Brain pericyte (primary cell): ENCODE measurements at places on chromosomes 16 and 17.

DNA sequence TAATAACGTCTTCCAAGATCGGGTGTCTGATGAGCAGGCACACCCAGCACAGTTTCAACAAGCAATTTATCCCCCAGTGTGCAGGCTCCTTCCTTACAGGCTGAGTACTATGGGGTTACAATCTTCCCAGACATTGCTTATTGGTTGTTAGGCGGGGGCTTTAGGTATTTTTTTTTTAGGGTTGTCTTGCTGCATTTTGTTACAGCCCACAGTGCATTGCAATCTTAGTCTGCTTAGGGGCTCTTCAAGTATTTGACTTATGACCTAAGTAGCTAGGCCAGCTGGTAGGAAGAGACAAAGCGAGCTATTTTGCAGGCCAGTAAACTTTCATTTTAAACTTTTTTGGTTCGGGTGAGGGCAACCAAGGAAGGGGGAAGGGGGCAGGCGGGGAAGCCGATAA, 5.8 kb downstream of the PLD6 start:
- DNase-seq = no peak

DNA sequence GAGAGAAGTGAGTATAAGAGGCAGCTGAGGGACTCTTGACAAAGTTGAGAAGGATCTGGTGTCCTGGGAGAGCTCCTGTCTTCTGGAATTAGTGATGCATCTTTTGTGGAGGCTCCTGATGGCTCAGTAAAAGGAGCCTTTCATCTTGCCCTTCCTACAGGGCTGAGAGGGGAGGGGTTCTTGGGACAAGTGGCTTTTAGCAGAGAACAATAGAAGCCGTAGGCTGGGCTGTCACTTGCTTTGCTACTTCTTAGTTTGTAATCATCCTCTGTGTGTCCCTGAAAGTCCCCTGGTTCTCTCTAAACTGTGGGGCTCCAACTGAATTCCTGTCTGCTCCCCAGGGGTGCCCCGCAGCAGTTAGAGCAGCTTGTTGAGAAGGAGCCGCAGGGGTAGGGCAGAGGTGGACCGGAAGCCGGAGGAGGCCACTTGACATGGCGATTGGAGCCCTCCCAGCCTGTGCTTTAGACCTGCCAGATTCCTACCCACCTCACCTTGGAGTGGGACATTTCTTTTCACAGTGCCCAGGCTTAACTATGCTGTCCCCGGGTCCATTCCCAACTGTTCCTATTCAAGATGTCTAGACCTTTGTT, 85.1 kb downstream of the PRKCA start:
- DNase-seq = no peak

GRCh38 chr16:87172632-87173031, 144.6 kb downstream of the C16orf95 start:
- no peak for DNase-seq

- no peak for DNase-seq
Measured at GRCh38 chr17:82228842-82229697, at the start of gene SLC16A3. Gene SLC16A3, plus strand, starts transcription at chr17:82229042. Its CDS starts 6,967 bp downstream, at chr17:82236009.

- DNase-seq = no peak
Measured at GRCh38 chr17:7393613-7394451, 493 bp downstream of the PLSCR3 start.

DNA sequence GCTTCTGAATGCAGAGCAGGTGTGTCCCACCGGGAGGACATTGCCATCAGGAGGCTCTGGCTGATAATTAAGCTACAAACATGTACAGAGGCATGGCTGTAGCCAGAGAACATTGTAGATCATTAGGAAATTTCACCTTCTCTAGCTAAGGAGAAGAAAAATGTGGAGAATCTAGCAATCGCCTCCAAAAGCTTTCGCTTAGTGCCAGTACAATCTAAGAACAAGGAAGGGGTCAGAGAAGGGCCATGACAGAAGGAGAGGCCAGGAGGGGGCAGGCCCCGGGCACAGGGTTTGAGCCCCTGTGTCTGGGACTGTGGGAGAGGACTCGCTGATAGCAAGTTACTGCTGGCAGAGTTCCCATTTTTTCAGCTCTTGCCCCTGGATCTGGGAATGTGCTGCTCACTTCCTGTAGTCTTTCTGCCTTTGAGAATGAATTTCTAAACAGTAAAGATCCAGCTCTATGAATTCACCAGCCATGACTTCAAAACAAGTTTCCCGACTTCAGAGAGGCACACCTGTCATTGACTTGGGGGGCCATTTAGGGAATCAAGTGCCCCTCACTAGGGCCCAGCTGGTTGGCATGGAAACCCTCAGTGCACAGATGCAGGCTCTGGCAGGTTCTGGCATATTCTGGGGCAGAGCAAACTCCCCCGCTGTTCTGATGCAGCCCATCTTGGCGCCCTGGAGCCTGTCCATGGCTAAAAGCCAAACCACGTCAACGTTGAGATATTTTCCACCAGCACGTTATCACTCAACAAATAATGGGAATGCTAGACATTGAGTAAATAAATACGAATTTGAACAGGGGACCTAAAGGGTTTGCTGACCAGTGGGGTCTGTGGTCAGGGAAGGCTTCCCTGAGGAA, 59.5 kb upstream of the CACNG4 start:
- peak; percentile 71 for DNase-seq

GRCh38 chr16:19410435-19411171, 7.1 kb upstream of the TMC5 start:
- DNase-seq = no peak

GRCh38 chr16:46712911-46713310, 23.5 kb downstream of the ORC6 start:
- no peak for DNase-seq

- no peak for DNase-seq
Measured at GRCh38 chr17:73179878-73180277, 13.0 kb upstream of the COG1 start.

GRCh38 chr16:46785076-46785845, 37.1 kb upstream of the MYLK3 start:
- no peak for DNase-seq

GRCh38 chr17:76078860-76079534, at the start of gene ZACN:
Gene ZACN, plus strand, starts transcription at chr17:76079182. Its CDS starts 83 bp downstream, at chr17:76079265.
- no peak for DNase-seq

DNA sequence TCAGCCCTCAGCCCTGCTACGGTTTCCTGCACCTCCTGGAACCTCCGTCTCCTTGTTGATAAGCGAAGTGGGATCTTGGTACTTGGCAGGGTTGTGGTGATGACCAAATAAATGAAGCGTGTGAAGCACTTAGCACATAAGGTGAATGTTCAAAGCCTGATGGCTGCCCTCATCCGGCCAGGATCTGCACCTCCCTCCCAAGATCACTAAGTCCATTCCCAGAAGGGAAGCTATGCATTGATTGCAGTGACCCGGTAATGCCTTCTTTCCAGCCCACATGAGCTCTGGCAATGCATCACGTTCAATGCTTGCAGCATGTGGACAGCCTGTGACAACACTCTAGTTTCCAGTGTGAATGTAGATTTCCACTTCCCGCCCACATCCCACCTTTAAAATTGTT, 24.9 kb upstream of the RHOT1 start:
- no peak for DNase-seq

GRCh38 chr16:69094501-69094900, 11.0 kb upstream of the HAS3 start:
- no peak for DNase-seq

DNA sequence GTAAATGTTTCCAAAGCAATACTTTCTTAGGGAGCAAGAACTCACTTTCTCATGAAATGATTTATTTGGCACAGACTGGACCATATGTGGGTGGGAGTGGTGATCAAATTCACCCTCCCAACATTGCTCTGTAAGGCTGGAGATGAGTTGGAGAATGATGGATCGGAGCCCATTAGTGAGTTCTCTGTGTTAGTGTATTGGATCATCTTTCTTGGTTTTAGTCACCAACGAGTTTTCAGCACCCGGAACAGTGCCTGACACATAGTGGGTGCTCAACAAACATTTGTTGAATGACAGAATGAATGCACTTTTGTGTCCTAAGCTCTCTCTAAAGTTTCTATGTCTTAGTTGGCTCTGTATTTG, 104.5 kb upstream of the FAM20A start:
- no peak for DNase-seq

- no peak for DNase-seq
Measured at GRCh38 chr17:49730785-49731434, 23.1 kb upstream of the SLC35B1 start.

DNA sequence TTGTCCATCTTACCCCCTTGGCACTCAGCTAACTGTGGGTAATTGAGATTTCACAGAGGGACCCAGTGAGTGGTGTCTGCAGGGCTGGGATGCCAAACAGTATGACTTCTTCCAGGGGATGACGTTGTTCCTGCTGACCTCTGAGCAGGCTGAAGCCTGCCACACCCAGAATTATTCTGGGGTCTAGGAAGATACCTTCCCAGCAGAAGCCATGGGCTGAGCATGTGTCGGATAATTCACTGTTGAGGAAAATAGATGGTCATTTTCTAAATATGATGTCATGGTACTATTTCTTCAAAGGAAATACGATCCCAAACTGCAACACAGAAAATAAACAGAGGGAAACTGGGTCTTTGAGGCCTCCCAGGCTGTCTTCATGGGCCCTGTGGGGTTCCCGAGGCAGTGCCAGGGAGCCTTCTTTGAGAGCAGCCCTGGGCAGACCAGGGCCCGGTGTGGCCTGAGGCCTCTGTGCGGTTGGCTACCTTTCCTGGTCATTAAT, 17.4 kb downstream of the WNT9B start:
- no peak for DNase-seq

- DNase-seq = peak; percentile 92
Measured at GRCh38 chr16:14013571-14014283, 57.4 kb upstream of the MRTFB start.

DNA sequence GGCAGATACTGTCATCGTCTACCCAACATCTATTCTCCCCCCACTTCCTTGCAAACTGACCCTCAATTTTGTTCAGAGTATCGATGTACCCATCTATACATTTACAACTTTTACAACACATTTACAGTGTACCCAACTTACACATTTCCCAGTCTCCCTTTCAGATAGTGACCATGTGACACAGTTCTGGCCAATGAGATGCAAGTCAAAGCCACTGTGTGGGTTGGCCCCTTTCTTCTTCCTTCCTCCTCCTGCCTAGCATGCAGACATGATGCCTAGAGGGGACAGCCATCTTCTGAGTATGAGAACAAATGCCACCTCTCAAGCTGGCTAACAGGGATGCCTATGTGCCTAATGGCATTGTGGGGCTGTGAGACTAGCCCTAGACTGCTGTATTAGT, 11.3 kb upstream of the NFAT5 start:
- DNase-seq = no peak

GRCh38 chr16:88466175-88466862, 13.2 kb downstream of the ZFPM1 start:
- no peak for DNase-seq

- DNase-seq = no peak
Measured at GRCh38 chr17:49715717-49716279, 8.0 kb upstream of the SLC35B1 start.

DNA sequence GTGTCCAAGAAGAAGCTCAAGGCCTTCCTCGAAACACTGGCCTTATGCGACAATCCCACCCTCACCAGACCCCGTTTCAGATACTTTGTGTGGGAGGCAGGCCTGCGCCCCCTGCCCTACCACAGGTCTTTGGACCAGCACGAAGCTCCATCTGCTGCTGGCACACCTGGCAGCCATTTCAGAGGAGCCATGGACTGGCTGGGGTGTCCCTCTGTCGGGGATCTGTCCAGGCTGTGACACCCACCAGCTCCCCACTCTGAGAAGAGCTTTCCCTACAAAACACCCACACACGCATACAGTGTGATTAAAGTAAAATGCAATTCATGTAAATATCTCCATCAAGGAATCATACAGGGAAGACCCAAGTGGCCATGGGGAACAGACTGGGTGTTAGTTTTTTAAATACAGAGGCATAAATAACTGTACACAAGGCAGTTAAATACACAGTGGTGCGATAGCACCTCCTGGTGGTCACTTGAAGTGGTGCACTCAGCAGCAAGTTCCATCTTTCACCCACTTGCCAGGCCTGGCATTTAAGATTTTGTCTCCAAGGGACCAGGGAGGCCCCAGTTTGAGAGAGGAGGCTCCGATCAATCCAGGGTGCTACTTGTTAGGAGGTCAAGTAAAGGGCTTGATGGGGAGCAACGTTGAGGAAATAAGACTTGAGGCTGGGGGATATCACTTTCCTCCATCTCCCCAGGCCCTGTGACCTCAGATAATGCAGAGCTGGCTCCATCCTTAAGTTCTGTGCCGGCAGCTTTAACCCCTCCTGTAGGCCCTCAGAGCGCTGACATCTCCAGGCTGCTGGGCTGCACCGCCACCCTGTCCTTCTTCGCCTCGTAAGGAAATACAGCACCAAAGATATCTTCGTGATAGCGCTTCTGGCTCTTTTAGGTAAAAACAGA, 43.6 kb downstream of the NOS2 start:
- DNase-seq = no peak

- DNase-seq = no peak
Measured at GRCh38 chr17:78999056-78999768, 10.4 kb downstream of the CANT1 start.

GRCh38 chr17:35141681-35142466, at the start of gene NLE1:
Gene NLE1, minus strand, starts transcription at chr17:35142303. Its CDS starts 28 bp downstream, at chr17:35142275.
- DNase-seq = peak; percentile 27

- no peak for DNase-seq
Measured at GRCh38 chr16:81905277-81905676, 106.0 kb downstream of the SDR42E1 start.

GRCh38 chr17:46792071-46792470, 26.4 kb downstream of the WNT3 start:
- no peak for DNase-seq

GRCh38 chr16:69286941-69287713, 24.0 kb upstream of the VPS4A start:
- no peak for DNase-seq

DNA sequence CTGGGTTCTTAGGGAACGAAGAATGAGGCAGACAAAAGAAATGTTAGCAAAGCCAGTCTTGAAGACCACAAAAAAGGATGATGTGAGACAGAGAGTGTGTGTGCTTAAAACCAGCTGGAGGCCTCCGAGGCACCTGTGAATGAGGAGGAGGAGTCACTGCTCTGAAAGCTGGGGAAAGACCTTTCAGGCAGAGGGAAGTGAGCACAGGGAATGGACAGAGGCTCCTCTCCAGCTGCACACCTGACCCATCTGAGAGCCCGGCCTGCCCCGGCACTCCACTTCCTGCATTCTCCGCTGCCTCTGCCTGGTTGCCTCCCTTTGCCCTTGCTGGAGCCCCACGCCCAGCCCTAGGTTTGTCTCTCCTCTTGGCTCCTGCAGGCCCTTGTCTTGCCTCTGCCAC, 55.2 kb upstream of the SREBF1 start:
- DNase-seq = no peak

GRCh38 chr17:64500862-64501765, 4.3 kb upstream of the POLG2 start:
- no peak for DNase-seq
